Left cardiac atrium (tissue), 4 donors: ENCODE measurements at places on chromosomes 3 and 15.

DNA sequence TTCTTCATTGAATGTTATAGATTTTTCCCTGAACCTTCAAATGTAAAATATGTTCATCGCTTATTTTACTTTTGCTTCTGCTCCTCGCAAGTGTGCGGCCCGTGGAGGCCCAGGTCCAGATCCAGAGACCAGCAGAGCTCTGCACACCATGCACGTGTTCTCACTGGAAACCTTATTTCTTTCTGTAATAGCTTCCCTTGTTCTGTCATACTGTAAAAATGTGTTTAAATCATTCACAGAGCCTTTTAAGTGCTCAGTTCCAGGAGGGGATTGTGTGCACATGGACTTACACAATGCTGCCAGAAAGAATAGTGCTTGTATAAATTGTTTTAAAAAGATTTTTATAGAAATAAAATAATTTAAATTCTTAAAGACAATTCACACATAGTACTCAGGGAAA is 359.3 kb downstream of the GABRG3 start:
- no peak for DNase-seq

DNA sequence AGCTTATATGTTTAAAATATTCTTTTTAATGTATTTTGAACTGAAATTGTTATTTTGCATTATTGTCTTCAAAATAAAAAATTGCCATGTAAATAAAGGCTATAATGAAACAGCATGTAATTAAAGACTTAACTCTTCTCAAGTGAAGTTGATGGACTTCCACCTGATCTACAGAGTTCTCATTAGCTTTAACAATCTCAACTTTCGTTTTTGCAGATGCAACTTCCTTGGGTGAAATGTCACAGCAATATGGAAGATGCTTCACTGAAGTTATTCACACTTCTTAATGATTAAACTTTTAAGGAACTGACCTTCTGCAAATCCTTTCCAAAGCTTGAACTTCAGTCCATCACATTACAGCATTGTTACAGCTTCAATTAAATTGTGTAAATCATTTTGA is 63.6 kb downstream of the OSTN start:
- DNase-seq = no peak

DNA sequence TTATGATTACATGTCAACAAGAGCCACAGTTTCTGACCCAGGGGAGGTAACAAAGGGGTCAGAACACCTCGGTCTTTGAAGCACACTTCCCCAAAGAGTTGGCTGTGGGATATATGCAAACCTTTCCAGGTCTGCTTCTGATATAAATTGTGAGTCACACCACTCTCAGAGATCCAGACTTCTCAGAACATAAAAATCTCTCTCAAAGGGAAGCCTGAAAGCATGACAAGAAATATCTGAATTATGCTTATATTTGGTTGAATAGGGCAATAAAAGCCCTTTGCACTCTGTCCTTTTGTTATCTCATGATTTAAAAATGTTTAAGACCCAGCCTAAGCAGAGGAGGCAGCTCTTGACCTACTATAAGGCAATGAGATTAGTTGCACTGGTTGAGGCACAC is 56.8 kb downstream of the MYH15 start:
- DNase-seq = no peak

- no peak for DNase-seq
These were observed 8.2 kb upstream of the NMD3 start for GRCh38 chr3:161212906-161213305.

GRCh38 chr3:86594838-86595237 is 396.1 kb downstream of the VGLL3 start:
- DNase-seq = no peak

GRCh38 chr3:195451373-195452015 is 8.7 kb upstream of the ACAP2 start:
- no peak for DNase-seq

DNA sequence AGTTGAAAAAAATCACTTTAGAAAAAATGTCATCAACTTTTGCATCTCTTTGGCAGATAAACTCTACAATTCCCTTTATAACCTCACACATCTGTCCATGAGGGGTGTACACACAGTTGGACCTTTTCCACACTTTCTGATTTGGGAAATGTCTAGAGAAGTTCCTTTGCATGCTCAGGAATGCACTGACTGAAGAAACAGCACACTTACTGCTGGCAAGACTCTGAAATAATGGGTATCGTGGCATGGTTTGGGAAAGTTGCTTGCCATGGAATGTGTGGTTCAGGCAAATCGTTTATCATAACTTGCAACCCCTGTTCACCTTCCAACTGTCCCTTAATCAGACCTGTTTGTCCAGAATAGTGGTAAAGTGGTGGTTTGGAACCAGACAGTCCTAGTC is 135.3 kb upstream of the TGFBR2 start:
- no peak for DNase-seq

GRCh38 chr15:62904041-62904910 is 138.3 kb upstream of the TPM1 start:
- DNase-seq = no peak

- no peak for DNase-seq
These were observed 15.0 kb upstream of the EOMES start for GRCh38 chr3:27737091-27737490.

DNA sequence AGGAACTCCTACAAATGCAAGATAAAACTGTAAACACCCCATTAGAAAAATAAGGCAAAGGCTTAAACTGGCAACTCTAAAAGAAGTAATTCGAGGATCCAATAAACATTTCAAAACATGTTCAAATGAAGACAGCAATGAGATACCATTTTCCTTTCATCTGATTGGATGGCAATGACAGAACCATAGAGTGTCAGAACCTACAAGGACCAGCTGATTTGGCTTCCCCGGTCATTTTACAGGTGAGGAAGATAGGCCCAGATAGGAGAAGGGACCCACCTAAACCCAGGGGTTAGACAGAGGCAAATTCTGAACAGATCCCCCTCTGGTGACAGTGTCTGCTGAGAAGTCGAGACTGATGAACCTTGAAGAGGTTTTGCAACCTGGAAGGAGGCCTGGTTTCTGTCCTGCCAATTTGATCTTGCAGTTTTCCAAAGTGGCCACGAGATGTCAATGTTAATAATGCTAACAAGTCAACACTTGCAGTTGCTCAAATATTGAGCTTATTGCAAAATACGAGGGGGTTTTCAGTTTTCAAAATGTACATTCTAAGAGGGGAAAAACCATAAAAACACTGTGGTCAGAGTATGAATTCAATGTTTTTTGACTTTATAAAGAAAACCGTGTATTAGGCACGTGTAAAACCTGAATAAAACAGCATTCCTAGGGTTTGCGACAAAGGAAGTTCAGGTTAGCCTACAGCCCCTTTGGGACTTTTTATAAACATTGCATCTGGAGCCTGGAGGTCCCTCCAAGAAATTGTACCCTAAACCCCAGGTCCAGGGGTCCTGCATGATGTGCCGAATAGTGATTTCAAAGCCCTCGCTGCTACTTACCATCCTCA is 21.5 kb downstream of the CFAP161 start:
- no peak for DNase-seq

- no peak for DNase-seq
These were observed 208.0 kb downstream of the MECOM start for GRCh38 chr3:169455472-169455871.

GRCh38 chr15:54250326-54250725 is 272.1 kb downstream of the UNC13C start:
- no peak for DNase-seq

- no peak for DNase-seq
These were observed 114.4 kb upstream of the WNT5A start for GRCh38 chr3:55601366-55602080.
